ENCODE measurements at places on chromosomes 1 and 21.

DNA sequence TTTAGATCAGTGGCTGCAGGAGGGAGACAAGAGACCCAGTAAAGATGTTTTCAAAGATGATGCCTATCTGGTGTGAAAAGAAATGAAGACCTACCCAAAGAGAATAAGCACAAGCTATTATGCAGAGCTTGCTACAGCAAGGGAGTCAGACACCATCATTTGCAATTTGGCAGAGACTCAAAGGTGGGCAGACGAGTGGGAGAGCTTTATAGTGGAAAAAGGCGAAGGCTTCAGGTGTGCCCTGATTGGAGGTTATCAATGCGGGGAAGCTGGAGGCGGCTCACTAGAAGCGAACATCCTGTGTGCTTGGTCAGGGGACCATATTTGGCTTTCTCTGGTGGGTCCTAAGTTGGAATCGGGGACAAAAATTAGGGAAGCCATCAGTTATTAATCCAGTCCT, 183.8 kb downstream of the DISC1 start:
- no peak for DNase-seq

GRCh38 chr1:6097117-6097595, 51.5 kb downstream of the KCNAB2 start:
- DNase-seq, result no peak

GRCh38 chr1:202349206-202349928, 868 bp downstream of the PPP1R12B start:
- DNase-seq, result no peak

DNA sequence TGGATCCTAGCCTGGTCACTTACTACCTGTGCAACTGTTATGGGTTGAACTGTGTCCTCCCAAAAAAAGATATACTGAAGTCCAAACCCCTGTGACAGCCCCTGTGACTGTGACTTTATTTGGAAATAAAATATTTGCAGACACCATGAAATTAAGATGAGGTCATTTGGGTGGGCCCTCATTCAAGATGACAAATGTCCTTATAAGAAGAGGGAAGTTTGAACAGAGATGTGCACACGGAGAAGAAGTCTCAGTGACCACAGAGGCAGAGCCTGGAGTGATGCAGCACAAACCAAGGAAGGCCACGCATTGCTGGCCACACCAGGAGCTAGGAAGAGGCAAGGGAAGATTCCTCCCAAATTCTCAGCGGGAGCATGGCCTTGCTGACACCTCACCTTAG, 249.7 kb upstream of the RUNX1 start:
- DNase-seq, result no peak

GRCh38 chr21:33406493-33406892, 3.3 kb downstream of the IFNGR2 start:
- no peak for DNase-seq

- no peak for DNase-seq
These were observed 55.2 kb downstream of the SELENOF start for GRCh38 chr1:86858524-86859261.

- DNase-seq, result no peak
These were observed 42.0 kb upstream of the DUSP10 start for GRCh38 chr1:221783936-221784335.

DNA sequence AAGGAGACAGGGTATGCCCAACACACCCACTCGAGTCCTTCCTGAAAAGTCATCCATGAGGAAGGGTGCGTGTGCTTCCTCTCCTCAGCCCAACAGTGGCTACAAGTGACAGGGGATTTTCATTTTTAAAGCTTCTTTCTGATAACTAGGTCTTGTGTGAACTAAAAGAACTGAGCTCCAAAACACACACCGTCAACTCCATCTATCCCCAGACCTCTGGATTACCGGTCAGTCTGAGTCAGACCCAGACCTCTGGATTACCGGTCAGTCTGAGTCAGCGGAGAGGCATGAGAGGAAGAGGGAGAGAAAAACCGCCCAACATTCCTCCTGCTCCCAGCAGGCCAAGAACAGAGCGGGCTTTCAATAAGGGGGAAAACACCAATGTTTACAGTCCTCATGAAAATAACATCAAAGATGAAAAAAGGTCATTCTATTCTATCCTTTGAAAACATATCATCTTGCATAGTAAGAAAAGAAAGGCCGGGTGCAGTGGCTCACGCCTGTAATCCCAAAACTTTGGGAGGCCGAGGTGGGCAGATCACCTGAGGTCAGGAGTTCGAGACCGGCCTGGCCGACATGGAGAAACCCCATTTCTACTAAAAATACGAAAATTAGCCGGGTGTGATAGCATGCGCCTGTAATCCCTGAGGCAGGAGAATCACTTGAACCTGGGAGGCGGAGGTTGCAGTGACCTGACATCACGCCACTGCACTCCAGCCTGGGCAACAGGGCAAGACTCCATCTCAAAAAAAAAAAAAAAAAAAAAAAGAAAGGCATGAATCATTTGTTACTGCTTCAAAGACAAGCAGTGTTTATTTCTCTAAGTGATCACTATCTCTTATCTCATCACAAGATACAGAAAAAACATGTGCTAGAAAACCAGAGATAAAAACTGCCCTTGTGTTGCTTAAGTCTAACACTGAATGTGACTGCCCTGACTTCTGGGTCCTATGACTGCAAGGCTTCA, 3.4 kb downstream of the PTTG1IP start:
- no peak for DNase-seq

GRCh38 chr1:58823481-58824010, 39.7 kb upstream of the JUN start:
- DNase-seq, result no peak

DNA sequence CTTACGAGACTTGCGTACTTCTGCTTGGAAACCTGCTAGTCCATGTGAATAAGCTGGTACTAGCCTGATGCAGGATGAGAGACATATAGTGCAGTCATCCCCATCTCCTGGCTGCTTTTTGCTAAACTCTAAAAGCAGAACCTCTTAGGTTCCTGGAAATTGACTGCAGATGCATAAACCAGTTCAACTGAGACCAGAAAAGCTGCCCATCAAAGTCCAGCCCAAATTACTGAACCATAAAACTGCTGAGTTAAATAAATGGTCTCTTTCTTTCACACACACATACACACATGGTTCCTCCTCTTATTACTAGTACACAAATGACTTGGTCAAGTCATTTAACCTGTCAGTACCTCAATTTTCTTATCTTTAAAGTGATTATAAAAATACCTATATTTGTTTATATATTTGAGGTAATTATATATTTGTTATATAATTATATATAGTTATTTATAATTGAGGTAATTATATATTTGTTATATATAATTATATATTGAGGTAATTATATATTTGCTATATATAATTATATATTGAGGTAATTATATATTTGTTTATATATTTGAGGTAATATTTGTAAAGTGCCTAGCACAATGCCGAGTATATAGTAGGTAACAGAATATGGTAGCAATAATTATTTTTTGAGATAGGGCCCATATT, 25.2 kb upstream of the RABGAP1L start:
- no peak for DNase-seq

DNA sequence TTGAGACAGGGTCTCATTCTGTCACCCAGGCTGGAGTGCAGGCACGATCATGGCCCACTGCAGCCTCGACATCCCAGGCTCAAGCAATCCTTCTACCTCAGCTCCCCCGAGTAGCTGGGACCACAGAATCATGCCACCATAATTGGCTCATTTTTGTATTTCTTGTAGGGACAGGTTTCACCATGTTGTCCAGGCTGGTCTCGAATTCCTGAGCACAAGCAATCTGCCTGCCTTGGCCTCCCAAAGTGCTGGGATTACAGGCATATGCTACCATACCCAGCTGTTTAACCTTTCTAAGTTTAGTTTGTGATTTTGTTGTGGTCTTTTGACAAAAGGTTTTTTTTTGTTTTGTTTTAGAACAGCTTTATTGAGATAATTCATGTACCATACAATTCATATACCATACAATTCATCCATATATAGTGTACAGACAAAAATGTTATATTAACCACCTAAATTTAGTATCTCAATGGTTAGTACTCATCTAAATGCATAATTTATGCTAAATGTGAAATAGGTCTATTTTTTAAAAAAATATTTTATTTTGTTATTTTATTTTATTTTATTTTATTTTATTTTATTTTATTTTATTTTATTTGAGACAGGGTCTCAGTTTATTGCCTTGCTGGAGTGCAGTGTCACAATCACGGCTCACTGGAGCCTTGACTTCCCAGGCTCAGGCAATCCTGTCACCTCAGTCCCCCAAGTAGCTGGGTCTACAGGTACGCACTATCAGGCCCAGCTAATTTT, 8.9 kb downstream of the ZMPSTE24 start:
- no peak for DNase-seq

DNA sequence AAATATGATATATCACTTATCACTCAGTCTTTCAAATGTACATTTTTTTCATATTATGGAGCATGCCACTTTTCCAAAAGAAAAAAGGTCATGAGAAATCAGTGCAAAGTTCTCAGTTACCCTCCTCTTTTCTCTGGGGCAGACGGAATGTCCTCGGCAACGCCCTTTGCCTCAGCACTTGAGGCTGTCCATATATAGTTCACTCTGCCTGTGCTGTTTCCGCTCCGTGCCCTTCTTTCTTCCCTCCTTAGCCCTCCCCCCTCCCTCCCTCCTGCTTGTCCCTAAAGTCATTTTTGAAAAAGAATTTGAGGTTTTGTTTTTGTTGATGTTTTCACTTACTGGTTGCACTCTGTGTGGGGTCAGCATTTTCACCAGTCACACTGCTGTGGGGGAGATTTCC, 5.4 kb downstream of the BARHL2 start:
- DNase-seq, result no peak

GRCh38 chr1:214990619-214991018, 91.9 kb upstream of the KCNK2 start:
- no peak for DNase-seq

- peak; percentile 83 for DNase-seq
These were observed 553 bp downstream of the TTC3 start for GRCh38 chr21:37073417-37074196.

DNA sequence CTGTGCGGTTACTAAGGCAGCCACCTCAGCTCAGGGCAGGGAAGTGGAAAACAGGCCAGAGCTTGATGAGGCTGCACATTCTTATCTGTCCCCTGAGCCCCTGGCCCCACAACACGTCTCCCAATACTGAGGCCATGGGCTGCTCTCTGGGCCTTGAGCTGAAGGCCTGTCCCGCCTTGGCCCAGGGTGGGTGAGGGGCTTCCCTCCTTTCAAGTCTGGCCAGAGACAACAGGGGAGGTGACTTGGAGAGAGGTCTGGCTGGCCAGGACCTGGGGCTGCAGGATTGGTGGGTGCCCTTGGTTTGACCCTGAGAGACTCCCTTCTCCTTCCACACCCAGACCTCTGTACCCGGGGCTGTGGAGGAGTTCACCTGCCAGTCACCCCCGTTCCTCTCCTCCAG, 563.8 kb downstream of the PTPRU start:
- DNase-seq, result no peak

DNA sequence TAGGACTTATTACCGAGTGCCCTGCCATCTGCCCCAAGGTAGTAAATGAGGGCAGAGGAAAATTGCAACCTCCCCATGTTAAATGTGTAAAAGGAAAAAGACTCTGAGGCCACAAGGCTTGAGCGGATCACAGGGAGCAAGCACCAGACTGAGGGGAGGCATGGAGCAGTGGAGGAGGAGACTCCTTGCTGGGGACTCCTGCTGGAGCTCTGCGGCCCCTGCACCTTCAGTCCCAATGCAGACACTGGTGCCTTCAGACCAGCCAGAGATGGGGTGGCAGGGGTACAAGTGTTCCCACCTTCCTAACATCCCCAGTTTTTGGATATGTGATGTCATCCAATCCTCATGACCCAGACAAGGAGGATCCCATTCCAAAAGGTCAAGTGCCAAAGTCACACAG, 128.4 kb upstream of the NGF start:
- DNase-seq, result no peak

DNA sequence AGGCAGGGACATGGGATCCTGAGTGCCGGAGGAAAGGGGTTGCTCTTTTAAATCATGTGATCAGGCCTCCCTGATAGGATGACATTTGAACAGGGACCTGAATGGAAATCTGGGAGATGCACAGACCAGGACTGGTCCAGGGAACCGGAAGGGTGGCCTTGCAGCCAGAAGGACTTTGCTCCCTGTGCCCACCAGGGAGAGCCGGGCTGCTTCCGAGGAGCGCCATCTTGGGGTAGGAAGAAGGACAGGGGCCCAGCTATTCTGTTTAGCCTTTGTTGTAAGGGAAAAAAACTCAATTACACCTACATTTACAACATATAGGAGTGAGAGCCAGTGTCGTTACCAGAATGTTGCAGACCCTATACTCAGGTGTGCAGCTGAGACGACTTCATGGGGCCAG, 5.5 kb downstream of the KLHDC7A start:
- DNase-seq, result no peak

GRCh38 chr1:21914880-21915640, 22.1 kb downstream of the HSPG2 start:
- DNase-seq, result no peak

GRCh38 chr1:207825409-207825695, 73.5 kb downstream of the CD46 start:
- no peak for DNase-seq

DNA sequence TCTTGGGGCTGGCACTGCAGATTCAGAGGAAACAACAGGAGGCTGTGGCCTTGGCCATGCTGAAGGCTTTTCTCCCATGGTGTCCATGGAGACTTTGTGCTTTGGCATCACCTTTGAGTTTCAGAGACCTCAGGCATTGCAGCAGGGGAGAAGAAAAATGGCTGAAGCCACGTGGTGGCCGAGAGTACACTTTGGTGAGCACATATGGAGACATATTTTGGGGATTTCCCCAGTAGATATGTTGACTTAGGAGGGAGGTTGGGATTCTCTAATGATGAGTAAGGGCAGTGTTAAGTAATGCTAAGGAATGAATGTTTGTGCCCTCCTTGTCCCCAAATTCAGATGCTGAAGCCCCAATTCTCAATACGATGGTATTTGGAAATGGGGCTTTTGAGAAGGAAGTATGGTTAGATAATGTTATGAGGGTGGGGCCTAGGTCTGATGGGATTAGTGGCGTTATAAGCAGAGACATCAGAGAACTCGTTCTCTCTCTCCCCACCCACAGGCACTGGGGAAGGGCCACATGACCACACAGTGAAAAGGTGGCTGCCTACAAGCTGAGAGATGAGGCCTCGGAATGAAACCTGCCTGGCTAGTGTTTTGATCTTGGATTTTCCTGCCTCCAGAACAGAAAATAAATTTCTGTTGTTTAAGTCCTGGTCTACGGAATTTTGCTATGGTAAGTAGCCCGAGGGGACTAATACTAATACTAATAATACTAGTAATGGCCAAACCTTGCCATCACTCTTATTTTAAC, 98.6 kb downstream of the TBX19 start:
- no peak for DNase-seq

DNA sequence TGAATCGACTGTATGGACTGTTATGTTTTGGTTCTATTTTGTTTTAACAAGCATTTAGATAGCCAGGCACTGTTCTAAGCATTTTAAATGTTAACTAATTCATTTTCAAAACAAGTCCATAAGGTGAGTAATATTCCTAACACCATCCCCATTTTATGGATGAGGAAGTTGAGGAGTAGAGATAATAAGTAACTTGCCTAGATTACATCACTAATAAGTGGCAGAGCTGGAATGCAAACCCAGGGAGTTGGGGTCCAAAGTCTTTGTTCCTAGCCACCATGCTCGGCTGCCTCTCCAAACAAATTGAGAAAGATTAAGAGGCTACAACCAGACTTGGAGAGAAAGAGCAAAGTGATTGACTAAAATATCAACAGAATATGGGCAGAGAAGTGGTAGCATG, 12.6 kb upstream of the LEPR start:
- no peak for DNase-seq

GRCh38 chr1:36091698-36092097, 3.0 kb downstream of the ADPRS start:
- no peak for DNase-seq
